ENCODE measurements at places on chromosomes 3 and 15.

DNA sequence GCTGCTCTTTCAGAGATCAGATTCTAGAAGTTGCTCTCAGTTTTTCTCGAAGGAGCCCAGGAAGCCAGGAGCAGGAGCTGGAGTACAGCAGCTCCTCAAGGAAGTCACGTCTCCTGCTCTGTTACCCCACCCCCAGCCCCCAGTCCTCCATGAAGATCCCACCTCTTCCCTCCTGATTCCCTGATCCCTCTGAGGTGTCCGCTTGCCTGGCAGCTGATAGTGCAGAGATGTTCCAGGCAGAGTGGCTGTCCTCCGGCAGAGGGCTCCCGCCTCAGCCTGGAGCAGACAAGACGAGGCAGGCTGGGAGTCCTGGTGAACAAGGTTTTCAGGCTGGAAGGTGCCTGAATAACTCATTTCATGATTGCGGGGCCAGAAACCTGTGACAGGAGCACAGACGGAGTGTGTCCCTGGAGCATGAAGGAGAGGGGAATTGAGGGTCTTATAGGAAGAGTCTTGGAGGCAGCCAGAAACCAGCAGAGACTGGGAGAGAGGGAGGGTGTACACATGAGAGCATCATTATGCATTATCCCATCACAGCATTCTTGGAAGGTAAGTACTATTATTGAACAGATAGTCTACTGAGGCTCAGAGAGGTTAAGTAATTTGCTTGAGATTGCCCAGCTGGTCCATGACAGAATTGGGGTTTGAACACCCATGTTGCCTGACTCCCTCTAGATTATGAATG, 1.2 kb downstream of the HRH1 start:
- DNase-seq = peak; percentile 25

DNA sequence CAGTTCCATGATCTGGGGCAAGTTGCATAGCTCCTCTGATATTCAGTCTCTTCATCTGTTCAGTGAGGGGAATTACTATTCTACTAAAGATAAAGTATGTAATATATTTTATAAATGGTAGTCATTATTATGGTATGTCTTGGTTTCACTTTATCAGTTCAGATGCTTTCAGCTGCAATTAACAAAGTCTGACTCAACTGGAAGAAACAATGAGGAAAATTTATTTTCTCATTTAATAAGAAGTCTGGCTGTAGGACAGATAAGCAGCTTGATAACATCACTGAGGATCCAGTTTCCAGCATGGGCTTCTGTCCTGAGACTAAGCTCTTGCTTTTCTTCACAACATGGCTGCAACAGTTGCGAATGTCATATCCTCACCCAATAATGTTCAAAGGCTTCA, 354.3 kb upstream of the TRIM42 start:
- DNase-seq = no peak

DNA sequence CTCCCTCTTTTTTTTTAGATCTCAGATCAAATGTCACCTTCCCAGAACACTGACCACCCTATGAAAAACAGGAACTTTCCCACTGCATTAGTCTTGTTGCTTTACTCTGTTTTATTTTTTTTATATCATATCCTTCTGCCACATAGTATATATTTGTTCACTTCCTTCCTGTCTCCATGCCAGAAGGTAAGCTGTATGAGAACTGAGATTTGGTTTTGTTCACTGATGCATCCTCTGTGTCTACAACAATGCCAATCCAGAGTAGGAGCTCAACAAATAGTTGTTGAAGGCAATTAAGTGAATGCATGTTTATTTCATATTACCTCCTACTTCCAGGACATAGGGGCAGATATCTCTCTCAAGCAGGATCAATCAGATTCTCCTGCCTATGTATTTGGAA, 114.4 kb downstream of the TPRG1 start:
- no peak for DNase-seq

- no peak for DNase-seq
Observed at GRCh38 chr15:69154684-69155083, 5.8 kb upstream of the GLCE start.

DNA sequence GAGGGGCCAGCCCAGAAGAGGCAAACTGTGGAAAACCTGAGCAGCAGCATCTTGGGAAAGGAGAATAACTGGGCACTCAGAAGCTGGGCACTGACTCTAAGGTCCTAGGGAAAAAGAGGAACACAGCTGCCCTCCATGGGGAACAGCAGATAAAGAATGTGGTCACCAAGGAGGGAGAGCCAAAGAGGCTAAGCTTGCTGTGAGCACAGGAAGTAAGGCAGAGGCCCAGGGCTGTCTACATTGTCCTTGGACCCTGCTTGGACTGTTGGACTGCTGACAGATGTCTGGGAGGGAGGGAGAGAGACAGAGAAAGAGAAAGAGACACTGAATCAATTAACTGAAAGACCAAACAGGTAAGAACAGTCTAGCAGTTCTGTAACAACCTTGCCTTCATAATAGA, 4.5 kb upstream of the MNS1 start:
- no peak for DNase-seq

GRCh38 chr3:47715928-47716327, 65.8 kb downstream of the SMARCC1 start:
- no peak for DNase-seq

DNA sequence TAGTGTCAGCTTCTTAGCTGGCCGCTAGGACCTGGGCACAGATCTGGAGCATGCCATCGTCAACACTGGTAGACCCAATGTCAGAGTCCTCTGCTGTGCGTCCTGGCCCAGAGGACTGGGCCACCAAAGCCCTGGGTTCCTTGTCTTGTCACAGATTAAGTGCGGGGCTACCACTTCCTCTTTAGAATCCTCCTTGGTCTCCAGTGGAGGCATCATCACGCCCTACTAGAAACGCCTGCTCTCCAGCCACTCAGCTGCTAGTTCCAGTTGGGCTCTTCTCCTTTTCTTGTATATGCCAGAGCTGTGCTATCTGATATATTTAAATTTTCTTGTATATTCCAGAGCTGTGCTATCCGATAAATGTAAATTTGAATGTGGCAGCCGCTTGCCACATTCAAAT, 11.2 kb downstream of the PPCDC start:
- no peak for DNase-seq

GRCh38 chr15:82040862-82041261, 5.0 kb downstream of the MEX3B start:
- no peak for DNase-seq

DNA sequence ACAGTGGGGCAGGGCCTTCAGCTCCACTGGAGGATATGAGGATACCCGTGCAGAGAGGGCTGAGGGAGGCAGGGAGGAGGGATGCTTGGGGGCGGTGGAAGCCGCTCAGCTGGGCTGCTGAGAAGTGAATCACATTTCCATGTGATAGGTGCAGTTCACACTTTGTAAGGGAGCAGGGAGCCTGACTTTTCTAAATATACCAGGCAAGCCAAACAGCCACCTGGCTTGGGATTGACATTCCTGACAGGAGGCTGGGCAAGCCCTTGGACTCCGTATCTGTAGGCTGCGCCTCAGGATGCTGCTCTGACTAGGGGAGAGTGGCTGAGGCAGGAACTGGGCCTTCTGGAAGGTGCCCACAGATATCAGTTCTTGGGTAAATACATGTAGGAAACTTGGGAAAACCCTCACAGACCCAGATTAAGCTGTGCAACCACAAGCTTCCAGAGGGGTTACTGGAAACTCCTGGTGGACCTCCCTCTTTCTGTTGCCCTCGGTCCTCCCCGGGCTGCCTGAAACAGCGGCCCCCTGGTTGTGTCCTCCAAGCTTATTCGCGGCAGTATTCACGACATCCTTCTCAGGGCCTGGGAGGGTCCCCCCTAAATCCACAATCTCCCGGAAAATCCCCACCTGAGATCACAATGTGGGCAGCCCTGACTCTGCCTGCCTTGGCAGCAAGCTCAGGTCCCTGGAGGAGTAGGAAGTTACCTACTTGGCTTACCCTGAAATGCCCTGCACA, 33.0 kb upstream of the ADCY5 start:
- DNase-seq = no peak

Measured in stimulated activated CD4-positive, alpha-beta T cell treated with anti-CD3 and anti-CD28 coated beads, Interleukin-1b, Interleukin-23, amount 100 ng/mL, for 48 hours (primary cell).